ENCODE measurements at places on chromosomes 3 and 15. TPM values are rescaled to one million over a fixed set of nuclear protein-coding genes. Genes with fewer than 3 reads are reported as not detected.

DNA sequence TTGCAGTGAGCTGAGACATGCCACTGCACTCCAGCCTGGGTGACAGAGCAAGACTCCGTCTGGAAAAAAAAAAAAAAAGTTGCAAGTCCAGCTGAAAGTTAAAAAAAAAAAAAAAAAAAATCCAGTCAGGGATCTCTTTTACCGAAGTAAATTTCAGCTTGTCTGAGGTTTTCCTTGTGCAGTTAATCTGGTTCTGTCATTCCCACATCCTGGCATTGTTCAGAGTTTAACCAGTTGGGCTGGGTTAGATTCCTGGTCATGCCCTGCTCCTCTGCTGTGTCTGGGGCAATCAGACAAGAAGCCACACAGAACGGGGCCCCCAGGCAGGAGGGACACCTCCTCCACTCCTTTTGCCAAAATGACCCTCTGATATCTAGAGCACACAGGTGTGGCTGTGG lies 84.1 kb upstream of the KLHL25 start:
- no peak for DNase-seq

DNA sequence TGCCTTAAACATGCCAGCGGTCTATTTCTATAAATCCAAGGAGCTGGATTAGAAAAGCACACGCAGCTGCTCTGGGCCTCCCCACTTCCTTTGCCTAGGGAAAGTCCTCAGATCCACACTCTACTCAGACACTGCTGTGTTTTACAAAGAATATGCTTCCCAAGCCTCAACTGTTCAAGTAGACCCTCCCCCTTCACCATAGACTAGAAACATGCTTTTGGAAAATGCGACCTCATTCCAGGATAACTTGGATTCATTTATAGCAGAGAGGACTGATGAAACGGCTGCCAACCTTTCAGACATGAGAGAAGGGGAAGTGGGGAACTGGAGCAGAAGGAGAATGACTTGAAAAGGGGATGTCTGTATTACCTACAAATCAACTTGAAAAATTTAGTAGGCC lies 64.0 kb downstream of the P3H2 start:
- DNase-seq: no peak

DNA sequence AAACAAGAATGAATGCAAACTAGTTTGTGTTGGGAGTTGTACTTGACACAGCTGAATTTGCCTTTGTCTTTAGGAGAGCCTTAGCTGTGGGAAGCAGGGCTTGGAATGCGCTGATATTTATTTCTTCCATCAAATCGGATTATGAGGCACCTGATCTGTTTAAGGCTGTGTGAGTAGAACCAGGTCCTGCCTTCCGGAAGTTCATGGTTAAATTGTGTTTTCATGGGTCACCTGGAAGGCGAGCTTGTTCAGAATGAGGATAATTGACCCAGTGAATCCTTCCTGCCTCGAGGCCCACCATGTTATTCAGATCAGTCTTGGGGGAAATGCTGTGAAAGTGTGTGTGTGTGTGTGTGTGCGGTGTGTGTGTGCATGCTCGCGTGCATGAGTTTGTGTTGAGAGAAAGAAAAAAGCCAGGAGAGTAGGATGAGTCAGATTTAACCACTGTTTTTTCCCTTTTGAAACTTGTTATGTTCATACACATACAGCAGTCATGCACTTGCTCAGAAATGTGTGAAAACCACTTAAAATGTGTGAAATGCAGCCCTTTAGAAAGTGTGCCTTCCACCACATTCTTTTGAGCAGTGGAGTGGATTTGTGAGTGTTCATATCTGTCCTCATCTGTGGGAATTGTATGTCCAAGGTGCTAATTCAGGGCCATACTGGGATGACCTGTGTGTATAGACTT lies 36.7 kb downstream of the SMAD3 start:
- no peak for DNase-seq

- DNase-seq: no peak
Measured at GRCh38 chr3:144660186-144660585, 688.6 kb downstream of the DIPK2A start.

- DNase-seq: no peak
Measured at GRCh38 chr15:90744759-90745402, 27.7 kb downstream of the BLM start.

- DNase-seq: no peak
Measured at GRCh38 chr3:170790647-170791046, 79.3 kb downstream of the RPL22L1 start.

- DNase-seq: no peak
Measured at GRCh38 chr15:57770495-57770894, 64.0 kb downstream of the POLR2M start.

The ATR gene
- 23.9 TPM for total RNA-seq

DNA sequence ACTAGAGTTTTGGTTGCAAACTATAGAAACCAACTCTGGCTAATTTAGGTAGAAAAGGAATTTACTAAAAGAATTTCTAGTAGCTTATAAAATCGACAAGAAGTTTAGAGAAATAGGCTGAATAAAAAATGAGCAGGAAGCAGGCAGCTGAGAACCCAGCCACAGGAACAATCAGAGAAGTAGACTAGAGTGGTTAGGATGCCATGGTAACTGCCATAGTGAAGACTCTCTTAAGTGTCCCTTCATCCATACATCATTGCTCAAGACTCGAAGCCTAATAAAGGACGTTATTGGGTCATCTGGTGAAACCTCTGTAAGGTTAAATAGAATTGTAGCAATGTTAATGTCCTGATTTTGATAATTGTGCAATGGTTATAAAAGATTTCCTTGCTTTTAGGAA lies 13.8 kb downstream of the AVEN start:
- DNase-seq: no peak

Data from thymus (tissue), 14 donors.